ENCODE measurements at places on chromosomes 16 and 17.

DNA sequence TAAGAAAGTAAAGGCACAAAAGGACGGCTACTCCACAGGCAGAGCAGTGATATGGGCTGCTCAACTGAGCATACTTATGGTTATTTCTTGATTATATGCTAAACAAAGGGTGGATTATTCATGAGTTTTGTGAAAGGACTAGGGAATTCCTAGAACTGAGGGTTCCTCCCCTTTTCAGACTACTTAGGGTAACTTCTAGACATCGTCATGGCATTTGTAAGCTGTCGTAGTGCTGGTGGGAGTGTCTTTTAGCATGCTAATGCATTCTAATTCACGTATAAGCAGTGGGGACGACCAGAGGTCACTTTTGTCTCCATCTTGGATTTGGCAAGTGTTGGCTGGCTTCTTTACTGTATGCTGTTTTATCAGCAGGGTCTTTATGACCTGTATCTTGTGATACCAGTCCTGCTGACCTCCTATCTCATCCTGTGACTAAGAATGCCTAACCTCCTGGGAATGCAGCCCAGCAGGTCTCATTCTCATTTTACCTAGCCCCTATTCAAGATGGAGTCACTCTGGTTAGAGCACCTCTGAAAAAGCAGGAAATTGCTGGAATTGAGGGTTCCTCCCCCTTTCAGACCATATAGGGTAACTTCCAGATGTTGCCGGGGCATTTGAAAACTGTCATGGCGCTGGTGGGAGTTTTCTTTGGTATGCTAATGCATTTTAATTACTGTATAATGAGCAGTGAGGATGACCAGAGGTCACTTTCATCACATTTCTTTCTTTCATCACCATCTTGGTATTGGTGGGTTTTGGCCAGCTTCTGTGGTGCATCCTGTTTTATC lies 388.5 kb downstream of the XYLT1 start:
- no peak for DNase-seq

GRCh38 chr17:69084911-69085310 lies 24.2 kb upstream of the ABCA9 start:
- peak; percentile 46 for DNase-seq

- DNase-seq: no peak
These were observed 37.8 kb downstream of the PAFAH1B1 start for GRCh38 chr17:2631211-2631610.

- DNase-seq: no peak
These were observed 2.5 kb downstream of the HS3ST2 start for GRCh38 chr16:22816475-22816874.

DNA sequence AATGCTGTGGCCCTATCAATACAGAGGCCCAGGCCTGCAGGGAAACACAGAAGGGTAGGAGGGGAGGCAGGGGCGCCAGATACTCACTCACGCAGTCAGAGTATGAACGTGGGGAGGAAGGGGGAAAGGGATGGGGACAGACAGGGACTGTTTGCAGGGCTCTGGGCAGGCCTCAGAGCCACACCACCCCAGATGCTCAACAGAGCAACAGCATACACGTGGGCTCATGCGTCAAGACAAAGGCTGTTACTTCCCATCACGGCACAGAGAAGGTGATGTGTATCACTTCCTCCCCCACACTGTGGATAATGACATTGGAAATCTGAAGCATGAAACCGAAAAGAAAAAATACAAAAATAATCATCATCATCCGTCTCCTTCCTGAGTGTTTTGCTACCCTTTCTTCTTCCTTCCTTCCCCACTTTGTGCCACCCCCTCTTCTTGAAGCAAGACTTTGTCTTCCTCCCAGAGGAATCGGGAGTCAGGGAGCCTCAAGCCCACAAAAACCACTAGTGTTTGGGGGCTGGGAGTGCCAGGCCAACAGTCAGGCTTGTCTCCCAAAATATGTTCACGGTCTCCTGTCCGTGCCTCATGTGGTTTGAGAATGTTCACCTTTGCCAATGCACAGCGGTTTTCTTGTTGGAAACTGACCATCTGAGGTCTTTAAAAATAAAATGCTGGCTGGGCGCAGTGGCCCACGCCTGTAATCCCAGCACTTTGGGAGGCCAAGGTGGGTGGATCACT lies 20.1 kb downstream of the SLC39A11 start:
- no peak for DNase-seq

- no peak for DNase-seq
These were observed 3.7 kb downstream of the CD300C start for GRCh38 chr17:74542166-74542565.

- peak; percentile 75 for DNase-seq
These were observed 4.4 kb upstream of the ZFPM1 start for GRCh38 chr16:88448461-88449266.

DNA sequence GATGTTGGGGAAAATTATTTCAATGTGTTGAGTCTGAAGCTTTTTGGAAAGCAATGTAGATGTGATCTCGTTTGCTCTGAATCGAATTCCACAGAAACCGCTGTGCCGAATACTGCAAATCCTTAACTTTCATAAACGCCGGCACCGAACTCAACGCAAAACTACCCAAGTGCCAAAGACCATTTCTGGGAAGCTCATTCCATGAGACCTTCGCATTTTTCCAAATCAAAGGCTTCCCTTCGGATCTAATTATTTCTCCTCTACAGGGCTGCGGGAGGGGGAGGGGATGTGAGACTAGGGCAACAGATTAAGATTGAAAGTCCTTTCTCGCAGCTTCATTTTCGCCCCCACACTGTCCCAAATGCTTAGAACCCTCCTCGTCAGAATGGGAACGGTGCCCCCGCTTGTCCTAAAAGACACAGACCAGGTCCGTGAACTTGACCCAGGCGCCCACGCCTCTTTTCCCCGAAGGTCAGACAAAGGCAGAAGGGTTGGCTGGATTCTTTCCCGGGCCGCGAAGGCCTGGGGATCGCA lies 4.0 kb downstream of the PRAC1 start:
- no peak for DNase-seq

DNA sequence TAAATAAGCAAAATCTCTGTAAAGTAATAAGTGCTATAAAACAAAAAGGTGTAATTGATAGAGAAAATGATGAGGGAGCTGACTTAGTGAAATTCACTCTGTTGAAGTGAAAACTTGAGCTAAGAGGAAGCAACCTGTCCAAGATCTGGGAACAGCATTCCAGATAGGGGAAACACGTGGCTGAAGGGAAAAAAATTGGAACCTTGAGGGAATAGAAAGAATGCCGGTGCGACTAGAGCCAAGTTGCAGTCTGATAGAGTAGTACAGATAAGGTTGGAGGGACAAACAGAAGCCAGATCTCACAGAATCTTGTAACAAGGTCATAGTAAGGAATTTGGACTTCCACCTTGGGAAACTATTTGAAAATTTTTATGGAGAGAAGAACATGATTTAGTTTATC lies 623 bp upstream of the DDX52 start:
- no peak for DNase-seq

DNA sequence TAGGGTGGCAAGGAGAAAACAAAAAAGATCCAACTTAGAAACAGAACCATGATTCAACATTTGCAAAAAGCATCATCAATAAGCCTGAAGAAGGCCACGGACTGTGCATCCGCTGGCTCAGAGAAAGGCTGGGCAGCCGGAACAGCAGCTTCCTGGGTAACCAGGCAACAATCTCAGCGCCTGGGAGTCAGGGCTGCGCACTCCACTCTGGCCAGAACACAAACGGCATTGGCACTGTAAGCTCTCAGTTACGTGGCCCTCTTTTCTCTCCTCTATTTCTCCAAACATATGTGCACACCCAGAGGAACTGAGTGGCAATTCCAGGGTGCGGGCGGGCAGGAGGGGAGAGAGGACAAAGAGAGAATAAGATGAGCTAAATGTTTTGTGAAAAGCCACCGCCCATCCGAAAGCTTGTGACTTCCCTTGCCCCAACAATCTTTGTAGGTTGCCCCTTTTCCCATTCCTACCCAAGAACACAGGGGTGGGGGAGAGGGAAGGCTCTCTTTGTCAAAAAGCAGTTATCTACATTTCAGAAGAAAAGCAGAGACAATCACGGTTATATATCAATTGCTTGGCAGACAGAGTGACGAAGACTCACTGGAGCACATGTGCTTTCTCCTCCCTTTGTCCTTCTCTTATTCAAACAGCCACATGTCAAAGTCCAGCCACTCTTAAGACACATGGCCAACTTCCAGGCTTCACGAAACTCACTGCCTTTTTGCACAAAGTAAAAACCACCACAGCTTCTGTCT lies 6.6 kb upstream of the GHDC start:
- DNase-seq: peak; percentile 41

DNA sequence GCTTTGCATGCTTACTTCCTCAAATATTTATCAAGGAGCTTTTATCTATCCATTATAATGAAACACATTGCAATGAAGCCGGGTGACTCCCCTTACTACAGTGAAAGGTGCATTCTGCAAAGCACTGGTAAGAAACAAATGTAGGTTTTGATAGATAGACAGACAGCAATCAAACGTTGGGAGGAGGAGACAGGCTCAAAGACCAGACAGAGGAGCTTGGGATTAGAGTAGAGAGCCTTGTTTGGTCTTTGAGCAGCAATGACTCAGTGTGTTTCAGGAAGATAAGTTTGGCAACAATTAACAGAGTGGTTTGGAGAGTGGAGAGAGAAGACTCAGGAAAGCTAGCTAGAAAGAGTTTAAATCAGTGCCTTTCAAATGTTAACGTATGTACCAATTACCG lies 68.8 kb downstream of the ZNF18 start:
- peak; percentile 70 for DNase-seq

DNA sequence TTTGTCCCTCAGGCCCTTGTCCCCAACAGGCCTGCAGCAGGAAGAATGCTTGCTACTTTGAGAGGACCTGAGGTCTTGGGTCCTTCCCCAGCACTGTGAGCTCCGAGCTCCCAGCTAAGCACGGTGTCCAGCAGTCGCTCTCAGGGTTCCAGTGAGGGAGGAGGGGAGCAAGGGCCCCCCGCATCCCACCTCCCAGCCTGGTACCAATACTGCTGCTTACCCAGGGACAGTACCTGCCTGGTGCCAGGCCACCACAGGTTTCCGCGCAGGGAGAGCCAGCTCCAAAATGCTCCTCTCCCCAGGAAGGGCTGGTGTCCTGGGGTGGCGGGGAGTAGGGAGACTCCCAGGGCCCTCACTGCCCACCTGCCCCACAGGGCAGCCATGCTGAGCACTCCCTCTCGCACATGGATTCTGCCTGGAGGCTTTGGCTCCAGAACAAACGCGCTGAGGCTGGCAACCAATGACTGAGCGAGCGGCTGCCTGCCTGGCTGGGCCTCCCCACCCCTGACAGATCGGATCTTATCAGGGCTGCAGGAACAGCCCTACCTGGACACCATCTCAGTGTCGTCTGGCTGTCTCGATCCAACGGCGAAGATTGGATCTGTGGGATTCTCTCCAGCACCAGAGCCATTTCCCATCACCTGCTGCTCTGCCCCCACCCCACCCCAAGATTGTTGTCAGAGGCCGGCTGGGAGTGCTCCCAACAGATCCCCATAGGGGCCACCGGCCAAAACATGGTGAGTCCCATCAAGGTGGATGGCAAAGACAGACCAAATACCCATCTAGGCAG lies 2.4 kb downstream of the DOK4 start:
- DNase-seq: no peak

DNA sequence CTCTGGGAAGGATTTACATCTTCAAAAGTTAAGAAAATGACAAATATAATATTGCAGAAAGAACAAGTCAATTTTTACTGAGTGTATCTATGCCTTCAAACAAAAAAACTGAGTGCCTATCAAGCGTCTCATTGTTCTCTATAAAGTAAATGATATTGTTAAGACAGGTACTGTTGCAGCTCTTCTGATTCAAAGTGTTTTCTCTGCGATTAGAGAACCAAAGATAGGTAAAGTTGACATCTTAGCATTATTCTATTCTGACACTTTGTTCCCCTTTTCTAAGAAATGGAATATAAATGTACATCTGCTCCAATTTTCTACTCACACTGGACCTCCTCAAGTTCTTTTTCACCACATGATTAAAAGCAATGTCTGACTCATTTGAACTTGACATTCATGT lies 1317.7 kb downstream of the CDH11 start:
- no peak for DNase-seq

DNA sequence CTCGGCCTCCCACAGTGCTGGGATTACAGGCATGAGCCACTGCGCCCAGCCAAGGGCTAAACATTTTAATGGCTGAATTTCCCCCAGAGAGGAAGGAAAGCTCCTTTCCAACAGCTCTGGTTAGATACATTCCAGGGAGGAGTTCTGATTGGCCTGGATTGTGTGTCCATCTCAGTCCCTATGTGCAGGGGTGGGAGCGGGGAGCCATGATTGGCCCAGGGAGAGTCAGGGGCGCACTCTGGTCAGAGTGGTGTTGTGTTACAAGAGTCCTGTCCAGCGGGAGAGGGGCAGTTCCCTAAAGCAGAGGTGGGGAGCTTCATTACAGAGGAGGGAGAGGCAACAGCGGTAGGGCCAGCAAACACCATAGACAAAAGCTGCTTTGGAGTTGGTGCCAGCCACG lies 75.0 kb downstream of the RAP1GAP2 start:
- DNase-seq: no peak

DNA sequence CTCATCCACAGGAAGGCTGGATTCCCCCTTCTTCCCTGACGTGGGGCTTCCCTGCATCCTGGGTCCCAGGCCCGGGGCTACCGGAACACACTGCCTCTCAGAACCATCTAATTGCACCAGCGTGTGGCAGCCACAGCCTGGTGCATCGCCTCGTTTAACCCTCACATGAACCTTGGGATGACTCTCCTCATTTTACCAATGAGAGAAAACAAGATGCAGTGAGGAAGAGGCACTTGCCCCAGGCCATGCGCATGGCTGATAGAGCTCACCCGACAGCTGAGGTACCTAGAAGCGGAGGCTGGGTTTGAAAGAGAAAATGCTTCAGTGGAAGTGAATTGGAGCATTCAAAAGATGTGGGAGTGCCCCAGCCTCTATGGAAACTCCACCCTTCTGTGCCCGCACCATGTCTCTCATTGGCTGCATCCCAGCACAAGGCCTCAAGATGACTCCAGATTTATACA lies 162.3 kb downstream of the KATNIP start:
- no peak for DNase-seq

- DNase-seq: peak; percentile 65
These were observed 999 bp upstream of the FLYWCH2 start for GRCh38 chr16:2881783-2882649.

DNA sequence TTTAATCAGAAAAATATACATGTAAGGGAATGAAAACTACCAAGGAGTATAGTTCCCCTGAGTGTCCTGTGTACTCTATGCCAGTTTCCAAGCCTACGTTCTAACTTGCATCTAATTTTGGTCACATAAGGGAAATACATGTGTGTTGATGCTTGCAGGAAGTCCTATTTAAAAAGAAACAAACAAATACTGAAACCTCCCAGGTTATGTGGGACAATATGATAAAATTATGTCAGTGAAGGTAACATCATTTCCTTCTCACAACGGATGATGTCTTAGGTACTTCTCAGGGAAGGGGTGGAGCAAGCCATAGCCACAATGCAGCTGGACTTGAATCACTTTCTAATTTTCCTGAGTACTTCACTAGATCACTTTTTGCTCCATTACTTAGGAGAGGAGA lies 115.9 kb downstream of the ZFHX3 start:
- no peak for DNase-seq

GRCh38 chr17:77214743-77215142 lies 74.0 kb downstream of the SEC14L1 start:
- peak; percentile 84 for DNase-seq

GRCh38 chr17:36629252-36629847 lies 28.0 kb downstream of the MRM1 start:
- DNase-seq: peak; percentile 88

- DNase-seq: no peak
These were observed 26.0 kb upstream of the CDH15 start for GRCh38 chr16:89145406-89146161.

Data from hematopoietic multipotent progenitor cell treated with erythropoietin and hydrocortisone succinate and interleukin-3 and kit ligand, for 4 days (in vitro differentiated cells).